ENCODE measurements at places on chromosomes 12 and 14. TPM values are rescaled to one million over a fixed set of nuclear protein-coding genes. Genes with fewer than 3 reads are reported as not detected.

- no peak for DNase-seq
Observed at GRCh38 chr14:55530464-55530863, 49.5 kb upstream of the KTN1 start.

- no peak for DNase-seq
Observed at GRCh38 chr12:133010657-133011297, 24.6 kb downstream of the ZNF26 start.

GRCh38 chr14:57066887-57067513 lies 201.7 kb downstream of the EXOC5 start:
- peak; percentile 5 for DNase-seq

- DNase-seq: no peak
Observed at GRCh38 chr12:12683725-12684124, 12.3 kb downstream of the GPR19 start.

DNA sequence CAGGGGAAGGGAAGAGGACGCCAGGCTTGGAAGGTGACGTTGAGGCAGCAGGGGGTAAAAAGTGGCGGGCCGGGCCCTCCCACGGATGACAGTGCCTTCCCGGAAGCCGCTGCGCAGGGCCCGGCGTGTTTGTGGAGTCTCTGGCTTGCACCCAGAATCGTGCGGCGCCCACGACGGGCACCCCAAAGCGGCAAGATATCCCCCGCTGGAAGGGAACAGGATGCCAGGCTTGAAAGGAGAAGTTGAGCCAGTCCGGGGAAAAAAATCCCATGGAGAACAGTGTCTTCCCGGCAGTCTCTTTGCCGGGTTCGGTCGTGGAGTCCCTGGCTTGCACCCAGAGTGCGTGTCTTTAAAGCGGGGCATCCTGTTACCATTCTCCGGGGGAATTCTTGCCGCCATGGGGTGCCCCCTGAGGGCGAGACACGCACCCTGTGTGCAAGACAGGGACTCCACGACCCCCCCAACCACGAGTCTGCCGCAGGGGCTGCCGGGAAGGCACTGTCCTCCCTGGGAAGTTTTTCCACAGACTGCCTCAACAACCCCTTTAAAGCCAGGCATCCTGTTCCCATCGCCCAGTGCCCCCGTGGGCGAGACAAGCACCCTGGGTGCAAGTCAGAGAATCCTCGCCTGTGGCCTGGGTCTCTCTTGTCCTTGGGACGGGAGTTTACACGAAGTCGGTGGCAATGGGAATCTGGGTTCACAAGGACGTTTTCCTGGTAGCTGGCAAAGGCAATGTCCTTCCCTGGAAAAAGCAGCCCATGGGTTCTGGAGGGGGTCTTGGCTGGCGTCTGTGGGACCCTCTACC lies 156.1 kb upstream of the ALG10B start:
- DNase-seq: no peak

Gene RTL1
- not detected for polyA plus RNA-seq

Data from mammary epithelial cell (primary cell).